ENCODE measurements at places on chromosomes 1 and 21.

GRCh38 chr21:39388811-39389155, 39.9 kb upstream of the HMGN1 start:
- no peak for DNase-seq

DNA sequence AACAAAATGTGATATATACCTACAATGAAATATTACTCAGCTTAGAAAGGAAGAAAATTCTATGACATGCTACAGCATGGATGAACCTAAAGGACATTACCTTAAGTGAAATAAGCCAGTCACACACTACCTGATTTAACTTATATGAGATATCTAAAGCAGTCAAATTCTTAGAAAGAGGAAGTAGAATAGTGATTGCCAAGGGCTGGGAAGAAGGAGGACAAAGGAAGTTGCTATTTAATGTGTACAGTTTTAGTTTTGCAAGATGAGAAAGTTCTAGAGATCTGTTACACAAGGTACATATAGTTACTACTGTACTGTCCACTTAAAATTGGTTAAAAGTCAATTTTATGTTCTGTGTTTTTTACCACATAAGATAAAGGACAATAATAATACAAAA, 87.5 kb upstream of the KCTD3 start:
- no peak for DNase-seq

GRCh38 chr1:43484367-43484766, 30.6 kb upstream of the HYI start:
- no peak for DNase-seq

- DNase-seq: no peak
Measured at GRCh38 chr21:28899744-28900143, 92.9 kb downstream of the LTN1 start.

- no peak for DNase-seq
Measured at GRCh38 chr1:47709019-47709871, 271.4 kb downstream of the FOXD2 start.

DNA sequence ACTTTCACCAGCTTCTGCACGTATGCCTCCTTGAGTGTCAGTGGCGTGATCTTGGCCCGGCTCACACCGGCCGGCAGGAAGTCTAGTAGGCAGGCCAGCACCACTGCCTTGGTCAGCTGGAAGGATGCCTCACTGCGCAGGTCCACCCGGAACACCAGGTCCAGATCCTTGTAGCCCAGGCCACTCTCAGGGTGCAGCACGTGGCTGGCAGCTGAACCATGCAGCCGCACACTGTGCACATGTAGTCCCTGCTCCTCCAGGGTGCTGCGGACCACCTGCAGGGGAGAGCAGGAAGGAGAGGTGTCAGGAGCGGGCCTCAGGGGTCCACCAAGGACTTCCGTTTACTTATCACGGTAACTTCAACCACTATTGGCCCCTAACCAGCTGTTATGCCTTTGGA, 6.0 kb downstream of the TENT5B start:
- no peak for DNase-seq

DNA sequence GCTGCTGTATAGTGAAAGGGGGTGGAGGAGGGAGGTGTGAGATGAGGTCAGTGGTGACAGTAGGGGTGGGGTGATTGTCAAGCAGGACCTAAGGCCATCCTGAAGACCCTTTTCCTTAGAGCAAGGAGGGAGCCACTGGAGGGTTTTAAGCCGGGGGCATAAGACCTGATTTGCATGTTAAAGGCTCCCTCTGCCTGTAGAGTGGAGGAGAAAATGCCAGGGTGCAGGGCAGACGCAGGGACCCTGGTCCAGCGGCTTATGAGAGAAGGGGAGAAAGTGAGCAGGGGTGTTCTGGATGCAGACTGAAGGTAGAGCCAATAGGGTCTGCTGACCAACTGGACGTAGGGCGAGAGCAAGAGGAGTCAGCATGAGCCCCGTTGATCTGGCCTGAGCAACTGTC, 154.1 kb downstream of the TRABD2B start:
- no peak for DNase-seq

- no peak for DNase-seq
Measured at GRCh38 chr21:26939601-26940111, 27.2 kb downstream of the ADAMTS5 start.

- DNase-seq: no peak
Measured at GRCh38 chr1:20716232-20716631, 1.6 kb downstream of the KIF17 start.

- no peak for DNase-seq
Measured at GRCh38 chr1:237774246-237774645, 116.5 kb downstream of the ZP4 start.

DNA sequence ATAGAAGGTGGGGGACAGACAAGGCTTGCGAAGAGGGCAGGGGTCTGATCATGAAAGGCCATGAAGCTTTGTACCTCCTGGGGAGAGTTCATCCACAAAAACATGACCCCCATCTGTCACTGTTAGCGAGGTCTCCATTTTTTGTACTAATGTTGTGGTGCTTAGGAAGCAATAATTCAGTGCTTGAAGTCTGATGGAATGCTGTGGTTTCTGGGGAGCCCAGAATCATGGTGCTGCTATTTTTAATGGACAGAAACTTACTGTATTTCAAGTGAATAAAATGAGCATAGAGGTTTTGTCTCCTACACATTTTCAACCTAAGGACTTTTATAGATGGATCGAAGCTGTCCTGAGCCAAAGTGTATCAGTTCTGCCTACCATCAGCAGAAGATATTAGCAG, 28.2 kb upstream of the RGL1 start:
- DNase-seq: no peak
